ENCODE measurements at places on chromosomes 3 and 15.
A peak's percentile ranks its signal among the peaks of the same experiment; 100 is the strongest.

DNA sequence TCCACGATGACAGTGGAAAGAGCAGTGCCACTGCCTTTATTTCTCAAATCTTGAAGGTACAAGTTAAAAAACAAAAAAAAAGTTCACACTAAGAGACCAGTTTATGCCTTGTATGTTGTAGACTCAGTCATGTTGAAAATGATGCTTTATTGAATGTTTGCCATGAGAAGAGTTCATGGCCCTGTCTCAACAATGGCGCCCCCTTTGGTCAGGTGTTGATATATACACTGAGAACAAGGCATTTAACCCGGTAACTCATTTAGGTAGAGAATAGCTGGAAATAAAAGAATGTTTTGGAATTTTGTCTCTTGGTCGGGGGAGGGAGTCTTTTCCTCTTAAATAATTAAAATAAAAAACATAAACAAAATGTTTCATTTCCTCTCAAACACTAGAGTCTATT lies 145.6 kb upstream of the SLC2A2 start:
- no peak for DNase-seq

DNA sequence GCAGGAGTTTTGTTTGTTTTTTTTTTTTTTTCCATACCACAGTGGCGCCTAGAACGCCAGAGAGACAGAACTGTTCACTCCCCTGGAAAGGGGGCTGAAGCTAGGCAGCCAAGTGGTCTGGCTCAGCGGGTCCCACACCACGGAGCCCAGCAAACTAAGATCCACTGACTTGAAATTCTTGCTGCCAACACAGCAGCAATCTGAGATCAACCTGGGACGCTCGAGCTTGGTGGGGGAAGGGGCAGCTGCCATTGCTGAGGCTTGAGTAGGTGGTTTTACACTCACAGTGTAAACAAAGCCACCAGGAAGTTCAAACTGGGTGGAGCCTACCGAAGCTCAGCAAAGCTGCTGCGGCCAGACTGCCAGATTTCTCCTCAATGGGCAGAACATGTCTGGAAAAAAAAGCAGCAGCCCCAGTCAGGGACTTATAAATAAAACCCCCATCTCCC lies 29.8 kb downstream of the SPICE1 start:
- DNase-seq: no peak

GRCh38 chr3:177041730-177042551 lies 155.3 kb downstream of the TBL1XR1 start:
- no peak for DNase-seq

GRCh38 chr15:41061667-41062066 lies 54.4 kb downstream of the INO80 start:
- DNase-seq: no peak

GRCh38 chr3:25239042-25239441 lies 189.0 kb upstream of the RARB start:
- DNase-seq: no peak

- DNase-seq: no peak
These were observed 18.8 kb downstream of the GNB4 start for GRCh38 chr3:179432451-179432850.

GRCh38 chr15:93829115-93829870 lies 402.1 kb upstream of the MCTP2 start:
- DNase-seq: no peak

DNA sequence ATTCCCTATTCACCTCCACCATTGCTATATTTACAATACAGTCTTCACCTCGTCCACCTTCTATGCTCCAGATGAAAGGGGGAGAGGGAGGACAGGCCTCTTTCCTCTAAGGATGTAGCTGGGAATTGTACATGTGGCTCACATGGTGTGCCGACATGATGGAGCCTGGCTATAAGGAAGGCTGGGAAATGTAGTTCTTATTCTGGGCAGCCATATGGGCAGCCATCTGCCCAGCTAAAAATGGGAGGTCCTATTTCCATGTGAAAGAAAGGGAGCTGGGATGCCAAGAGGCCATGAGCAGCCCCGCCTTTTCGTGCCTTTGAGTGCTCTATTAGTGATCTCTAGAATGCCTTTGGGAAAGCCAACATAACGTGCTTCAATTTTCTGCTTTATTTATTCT lies 27.1 kb upstream of the MGLL start:
- DNase-seq: no peak

- no peak for DNase-seq
These were observed 208.4 kb downstream of the TNIK start for GRCh38 chr3:171251835-171252234.

DNA sequence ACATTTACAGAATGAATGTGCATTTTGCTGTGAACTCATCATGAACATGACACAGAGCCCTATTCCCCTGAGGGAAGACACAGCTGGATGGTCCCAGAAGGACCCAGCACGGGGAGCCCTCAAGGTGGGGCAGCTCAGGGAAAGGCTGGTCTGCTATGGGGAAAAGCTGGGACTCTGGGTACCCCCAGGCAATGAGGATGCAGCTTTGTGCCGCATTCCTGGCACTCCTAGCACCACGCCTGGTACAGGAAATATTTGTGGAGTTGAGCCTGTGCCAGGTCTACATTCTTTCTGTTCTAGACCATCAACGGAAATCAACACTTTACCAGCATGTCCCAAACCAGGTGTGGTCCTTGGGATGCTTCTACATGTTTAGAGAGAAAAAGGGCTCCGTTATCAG lies 74.0 kb downstream of the SRGAP3 start:
- no peak for DNase-seq

GRCh38 chr15:101662203-101662602 lies 10.0 kb upstream of the TM2D3 start:
- DNase-seq: no peak

GRCh38 chr3:147963711-147964110 lies 554.5 kb downstream of the ZIC1 start:
- no peak for DNase-seq

DNA sequence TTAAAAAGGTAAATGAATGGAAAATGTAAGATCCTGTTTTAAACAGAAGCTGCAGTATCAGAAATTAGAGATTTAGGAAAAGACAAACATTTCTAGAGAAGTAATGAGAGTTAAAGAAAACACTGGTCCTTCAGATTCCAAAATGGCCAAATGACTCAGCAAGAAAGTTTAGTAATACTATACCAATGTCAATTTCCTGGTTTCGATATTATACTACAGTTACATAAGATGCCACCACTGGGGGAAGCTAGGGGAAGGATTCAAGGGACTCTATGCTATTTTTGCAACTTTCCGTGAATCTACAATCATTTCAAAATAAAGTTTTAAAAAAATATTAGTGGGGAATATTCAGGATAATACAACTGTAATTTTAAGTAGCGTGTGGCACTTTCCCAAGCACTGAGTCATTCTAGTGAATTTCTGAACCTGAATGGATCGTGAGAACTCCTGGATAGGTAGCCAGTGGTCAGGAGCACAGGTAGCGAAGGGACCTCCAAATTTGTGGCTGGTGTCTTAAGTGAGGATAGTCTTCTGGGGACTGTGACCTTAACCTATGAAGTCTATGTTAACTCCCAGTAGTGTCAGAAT lies 37.6 kb downstream of the TMCC1 start:
- no peak for DNase-seq

- DNase-seq: no peak
These were observed 393.2 kb downstream of the ERC2 start for GRCh38 chr3:56075089-56075488.

DNA sequence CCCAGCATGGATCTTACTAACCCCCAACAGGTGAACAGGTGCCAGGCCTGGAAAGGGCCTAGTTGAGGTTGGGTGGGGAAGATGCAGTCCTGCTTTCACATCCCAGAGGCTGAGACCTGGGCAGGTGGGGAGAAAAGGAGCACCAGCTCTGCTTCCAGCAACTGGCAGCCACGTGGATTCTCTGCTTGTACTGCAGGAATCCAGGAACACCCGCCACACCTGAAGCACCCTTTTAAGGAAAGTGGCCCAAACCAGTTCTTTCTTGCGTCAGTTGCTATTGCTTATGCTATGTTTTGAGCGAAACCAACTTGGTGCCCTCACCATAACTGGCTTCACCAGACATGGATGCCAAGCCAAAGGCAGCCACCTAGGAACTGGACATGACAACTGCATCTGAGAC lies 28.1 kb upstream of the NEO1 start:
- no peak for DNase-seq

- no peak for DNase-seq
These were observed 13.2 kb downstream of the MEIS2 start for GRCh38 chr15:37087131-37087588.

GRCh38 chr15:67059127-67059553 lies 6.3 kb upstream of the SMAD3 start:
- peak; percentile 66 for DNase-seq

DNA sequence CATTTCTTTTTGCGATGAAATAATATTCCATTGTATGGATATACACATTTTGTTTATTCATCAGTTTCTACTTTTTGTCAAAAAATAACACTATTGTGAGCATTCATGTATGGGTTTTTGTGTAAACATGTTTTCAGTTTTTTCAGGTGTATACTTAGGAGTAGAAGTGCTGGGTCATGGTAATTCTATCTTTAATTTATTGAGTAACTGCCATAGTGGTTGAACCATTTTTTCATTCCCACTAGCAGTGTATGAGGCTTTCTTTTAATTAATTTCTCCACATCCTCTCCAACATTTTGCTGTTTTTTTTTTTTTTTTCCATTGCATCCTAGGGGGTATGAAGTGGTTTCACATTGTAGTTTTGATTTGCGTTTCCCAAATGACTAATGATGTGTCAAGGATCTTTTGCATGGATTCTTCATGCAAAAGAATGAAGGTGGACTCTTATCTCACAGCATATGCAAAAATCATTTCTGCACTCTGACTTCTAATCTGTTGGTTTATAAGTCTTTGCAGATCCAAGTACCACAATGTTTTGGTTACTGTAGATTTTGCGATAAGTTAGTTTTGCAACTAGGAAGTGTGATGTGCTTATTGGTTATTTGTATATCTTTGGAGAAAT lies 12.6 kb downstream of the ATP2C1 start:
- DNase-seq: no peak

DNA sequence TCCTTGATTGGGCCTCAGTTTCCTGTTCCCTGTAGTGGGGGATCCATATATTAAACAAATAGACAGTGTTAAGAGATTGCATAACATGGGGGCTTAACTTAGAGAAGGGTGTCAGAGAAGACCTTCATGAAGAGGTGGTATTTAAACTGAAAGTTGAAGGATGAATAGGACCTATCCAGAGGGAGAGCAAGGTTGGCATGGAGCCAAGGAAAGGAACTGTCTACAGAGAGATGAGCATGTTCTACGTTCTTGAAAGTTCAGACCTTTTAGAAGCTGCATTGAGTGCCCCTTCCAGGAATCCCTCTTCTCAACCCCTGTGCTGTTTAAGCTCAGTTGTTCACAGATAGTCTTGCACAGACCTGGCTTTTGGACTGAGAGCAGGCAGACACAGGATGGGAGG lies 2.4 kb downstream of the HTD2 start:
- DNase-seq: no peak

DNA sequence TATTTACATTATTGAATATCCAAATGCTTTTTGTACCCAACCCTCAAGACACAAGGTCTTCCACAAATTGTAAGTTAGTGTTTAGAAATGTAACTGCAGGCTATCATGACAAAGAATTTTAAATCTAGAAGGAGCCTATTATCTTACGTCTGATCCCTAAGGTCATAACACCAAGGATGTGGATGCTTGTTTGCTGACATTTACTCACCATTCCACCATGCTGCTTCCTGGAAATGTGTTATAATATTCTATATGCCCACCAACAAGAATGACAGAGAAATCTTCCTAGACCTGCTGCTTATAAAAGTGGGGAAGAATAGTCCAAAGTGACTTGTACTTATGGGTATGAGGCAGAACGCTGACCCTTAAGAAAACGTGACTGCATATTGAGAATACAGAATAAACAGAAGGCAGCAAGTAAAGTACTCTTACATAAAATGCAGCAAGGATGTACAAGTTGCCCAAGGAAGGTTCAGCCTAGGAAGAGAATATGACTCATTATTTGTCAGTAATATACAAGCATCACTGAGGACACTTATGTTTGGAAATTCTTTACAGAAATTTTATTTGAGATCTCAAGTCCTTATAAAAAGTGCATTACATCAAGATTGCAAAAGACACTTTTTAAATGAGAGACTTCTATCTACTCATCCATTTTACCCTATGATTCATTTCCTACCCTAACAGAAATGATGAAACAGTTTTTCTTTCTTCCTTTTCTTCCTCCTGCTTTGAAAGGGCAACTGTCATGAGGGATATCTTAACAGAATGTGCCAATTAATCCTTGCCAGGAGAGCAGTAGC lies 59.6 kb downstream of the ESYT3 start:
- DNase-seq: no peak

DNA sequence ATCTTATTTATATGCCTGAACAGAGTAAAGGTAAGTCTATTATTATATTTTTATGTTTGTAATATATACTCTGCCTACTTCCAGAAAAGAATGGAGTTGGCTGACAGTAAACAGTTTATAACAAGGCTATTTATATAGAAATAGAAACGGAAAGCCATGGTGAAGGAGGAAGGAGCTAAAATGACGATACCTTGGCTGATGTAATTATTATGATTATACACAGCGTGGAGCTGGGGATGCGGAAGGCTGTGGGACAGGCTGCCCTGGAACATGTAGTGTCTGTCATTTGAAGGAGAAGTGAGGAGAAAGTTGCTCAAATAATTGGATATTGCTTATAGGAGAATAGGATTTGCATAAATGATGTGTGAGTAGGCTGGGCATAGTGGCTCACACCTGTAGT lies 37.8 kb downstream of the CEMIP start:
- DNase-seq: no peak

GRCh38 chr15:57540736-57541135 lies 51.0 kb upstream of the MYZAP start:
- DNase-seq: no peak

DNA sequence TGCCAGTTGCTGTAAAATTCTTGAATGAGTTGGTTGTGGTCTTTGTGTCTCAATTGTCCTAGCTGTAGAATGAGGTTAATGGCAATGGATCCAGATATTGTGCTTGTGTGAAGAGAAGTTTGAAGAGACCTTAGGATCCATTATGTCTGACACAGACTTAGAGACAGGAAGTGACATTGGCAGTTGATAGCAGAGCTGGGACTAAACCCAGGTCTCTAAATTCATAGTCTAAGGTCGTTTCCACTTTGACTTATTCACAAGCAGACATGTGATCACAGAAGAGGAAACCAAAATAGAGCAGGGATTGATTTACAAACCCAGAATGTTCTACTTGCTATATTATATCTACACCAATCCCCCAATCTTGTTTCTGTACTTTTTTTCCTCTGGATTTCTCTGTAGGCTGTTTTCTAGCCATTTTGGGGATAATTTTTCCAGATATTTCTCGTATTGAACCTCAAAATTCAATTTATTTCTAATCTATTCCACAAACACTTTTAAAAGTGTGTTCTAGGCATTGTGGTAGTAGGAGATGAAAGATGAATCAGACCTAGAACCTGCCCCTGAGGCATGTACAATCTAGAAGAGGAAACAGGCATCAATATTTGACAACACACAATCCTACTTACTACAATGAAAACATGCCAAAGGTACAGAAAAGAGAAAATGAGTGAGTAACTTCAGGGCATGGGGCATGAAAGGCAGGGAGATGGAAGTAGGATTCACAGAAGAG lies 123.3 kb downstream of the NFKBIZ start:
- DNase-seq: no peak

- DNase-seq: no peak
These were observed 4.9 kb upstream of the TJP1 start for GRCh38 chr15:29826908-29827820.
